Bronchial epithelial cell (primary cell): ENCODE measurements at places on chromosomes 12 and 14. TPM values are rescaled to one million over a fixed set of nuclear protein-coding genes. Genes with fewer than 3 reads are reported as not detected.

- no peak for DNase-seq
These were observed 7.8 kb upstream of the KRT72 start for GRCh38 chr12:52608826-52609630.

The KRT72 gene
- not detected in 2 replicates for total RNA-seq

DNA sequence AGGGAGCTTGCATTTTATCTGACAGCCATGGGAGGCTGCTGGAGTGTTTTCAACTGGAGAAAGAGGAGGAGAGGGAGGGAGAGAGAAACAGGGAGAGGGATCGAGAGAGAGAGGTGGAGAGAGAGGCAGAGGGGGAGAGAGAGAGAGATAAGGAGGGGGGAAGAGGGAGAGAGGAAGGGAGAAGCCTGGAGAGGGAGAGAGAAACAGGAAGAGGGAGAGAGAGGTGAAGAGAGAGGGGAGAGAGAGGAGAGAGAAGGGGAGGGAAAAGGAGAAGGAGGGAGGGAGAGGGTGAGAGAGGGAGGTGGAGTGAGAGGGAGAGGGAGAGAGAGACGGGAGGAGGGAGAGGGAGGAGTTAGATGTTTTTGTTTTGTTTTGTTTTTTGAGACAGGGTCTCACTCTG lies 45.6 kb downstream of the DNAH10 start:
- DNase-seq: no peak

DNA sequence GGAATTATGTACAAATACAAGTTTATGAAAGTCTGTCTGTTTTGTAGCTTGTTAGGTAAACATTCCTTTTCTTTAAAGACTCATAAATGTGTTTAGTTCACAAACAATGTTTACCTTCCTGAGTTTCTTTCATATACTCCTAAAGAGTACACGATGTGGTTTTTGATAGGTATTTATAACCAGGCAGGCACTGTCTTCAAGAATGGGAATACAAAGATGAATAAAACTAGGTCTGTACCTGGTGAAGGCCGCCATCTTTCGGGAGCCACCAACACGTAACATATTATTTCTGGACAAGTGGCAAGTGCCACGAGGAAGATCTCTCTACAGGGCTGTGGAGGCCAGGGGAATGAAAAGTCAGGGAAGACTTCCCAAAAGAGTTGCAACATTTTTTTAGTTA lies 144.6 kb upstream of the RASSF8 start:
- no peak for DNase-seq

GRCh38 chr14:37597538-37597913 lies 2.1 kb downstream of the TTC6 start:
- DNase-seq: peak; percentile 59

GRCh38 chr12:3362737-3363136 lies 128.3 kb upstream of the PRMT8 start:
- no peak for DNase-seq
